NCI-H2081 (cell line): ENCODE measurements at places on chromosomes 2 and 18.

DNA sequence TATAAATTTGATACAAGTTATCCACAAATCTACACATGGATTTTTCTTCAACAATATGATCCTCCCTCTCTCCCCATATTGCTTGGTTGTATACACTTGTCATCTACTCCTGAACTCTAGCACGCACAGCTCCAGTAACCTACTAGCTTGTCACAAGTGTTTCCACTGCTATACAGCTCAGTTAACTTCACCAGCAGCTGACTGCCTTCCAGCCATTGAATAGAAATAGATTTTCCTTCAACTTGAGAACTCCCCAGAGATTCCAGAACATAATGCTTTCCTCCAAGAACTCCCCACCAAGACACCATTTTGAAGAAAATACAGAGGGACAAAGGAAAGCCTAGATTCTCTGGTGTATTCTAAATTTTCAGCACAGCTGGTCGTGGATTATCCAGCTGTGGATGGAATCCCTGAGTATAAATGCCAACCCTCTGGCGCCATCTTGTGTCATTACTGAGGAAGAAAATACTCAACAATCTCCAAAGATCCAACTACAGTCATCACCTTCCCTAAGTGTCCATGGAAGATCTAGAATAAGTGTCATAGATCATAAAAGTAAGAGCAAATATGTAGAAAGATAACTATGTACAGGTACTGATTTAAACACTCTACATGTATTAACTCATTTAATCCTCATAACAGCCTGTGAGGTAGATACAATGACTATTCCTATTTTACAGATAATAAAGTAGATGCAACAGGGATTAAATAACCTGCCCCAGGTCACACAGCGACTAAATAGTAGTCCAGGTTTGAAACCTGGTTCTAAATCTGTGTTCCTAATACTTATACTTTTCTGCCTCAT, 156.7 kb downstream of the ARHGAP28 start:
- peak; percentile 44 for DNase-seq

GRCh38 chr2:236765478-236765877, 195.9 kb downstream of the ACKR3 start:
- DNase-seq: no peak

DNA sequence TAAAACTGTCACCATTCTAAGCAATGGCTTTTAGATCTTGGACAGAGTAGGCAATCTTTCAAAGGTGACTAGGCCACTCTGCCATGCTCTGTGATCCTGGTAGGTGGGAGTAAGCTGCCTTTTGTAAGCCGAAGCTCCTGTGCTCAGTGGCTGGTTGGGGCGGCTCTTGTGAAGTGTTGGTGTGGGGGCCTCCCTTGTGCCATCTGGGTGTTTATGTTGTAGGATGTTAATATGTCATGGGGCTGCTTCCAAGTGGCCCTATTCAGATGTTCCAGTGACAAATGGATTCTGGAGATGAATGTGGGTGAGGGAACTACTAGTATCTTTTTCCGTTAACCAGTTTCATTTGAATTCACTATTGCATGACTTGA, 116.8 kb upstream of the SPRED2 start:
- no peak for DNase-seq

GRCh38 chr18:78765637-78766281, 213.9 kb upstream of the SALL3 start:
- DNase-seq: no peak
